ENCODE measurements at places on chromosomes 11 and 22. TPM values are rescaled to one million over a fixed set of nuclear protein-coding genes. Genes with fewer than 3 reads are reported as not detected.

GRCh38 chr22:47021371-47022074 lies 259.1 kb downstream of the TBC1D22A start:
- DNase-seq, result peak; percentile 55
- H3K4me1 ChIP-seq, result no peaks in the 10 kb centered on the region
- no peak overlapping the region for H3K4me3 ChIP-seq
- peak overlapping the region; percentile 7 for H3K27ac ChIP-seq
- H3K36me3 ChIP-seq, result no peaks in the 10 kb centered on the region

DNA sequence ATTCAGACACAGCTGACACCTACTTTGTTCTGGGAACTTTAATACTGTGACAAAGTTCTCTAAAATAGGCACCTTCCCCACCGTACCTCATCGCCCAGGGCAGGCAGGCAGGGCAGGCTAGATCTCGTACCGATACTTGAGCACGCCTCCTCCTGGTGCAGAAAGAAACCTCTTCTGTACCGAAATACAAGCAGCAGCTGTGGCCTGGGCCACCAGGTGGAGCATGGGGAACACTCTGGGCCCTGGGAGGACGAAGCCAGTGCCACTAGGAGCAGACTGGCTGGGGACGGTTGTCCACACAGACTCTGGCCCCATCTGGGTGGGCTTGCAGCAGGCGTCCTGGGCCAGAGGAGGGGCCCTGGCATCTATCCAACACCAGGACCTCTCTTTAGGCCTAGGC lies 12.8 kb downstream of the PMM1 start:
- no peaks in the 10 kb centered on the region for H3K27me3 ChIP-seq
- no peak for DNase-seq
- H3K36me3 ChIP-seq, result peaks cover 10% of the 10 kb centered on the region
- H3K4me3 ChIP-seq, result no peak overlapping the region

- no peaks in the 10 kb centered on the region for H3K4me1 ChIP-seq
- no peaks in the 10 kb centered on the region for H3K36me3 ChIP-seq
- H3K4me3 ChIP-seq, result no peak overlapping the region
- no peak overlapping the region for H3K27ac ChIP-seq
- no peaks in the 10 kb centered on the region for H3K27me3 ChIP-seq
These were observed 19.1 kb upstream of the RCN1 start for GRCh38 chr11:32071811-32072210.

DNA sequence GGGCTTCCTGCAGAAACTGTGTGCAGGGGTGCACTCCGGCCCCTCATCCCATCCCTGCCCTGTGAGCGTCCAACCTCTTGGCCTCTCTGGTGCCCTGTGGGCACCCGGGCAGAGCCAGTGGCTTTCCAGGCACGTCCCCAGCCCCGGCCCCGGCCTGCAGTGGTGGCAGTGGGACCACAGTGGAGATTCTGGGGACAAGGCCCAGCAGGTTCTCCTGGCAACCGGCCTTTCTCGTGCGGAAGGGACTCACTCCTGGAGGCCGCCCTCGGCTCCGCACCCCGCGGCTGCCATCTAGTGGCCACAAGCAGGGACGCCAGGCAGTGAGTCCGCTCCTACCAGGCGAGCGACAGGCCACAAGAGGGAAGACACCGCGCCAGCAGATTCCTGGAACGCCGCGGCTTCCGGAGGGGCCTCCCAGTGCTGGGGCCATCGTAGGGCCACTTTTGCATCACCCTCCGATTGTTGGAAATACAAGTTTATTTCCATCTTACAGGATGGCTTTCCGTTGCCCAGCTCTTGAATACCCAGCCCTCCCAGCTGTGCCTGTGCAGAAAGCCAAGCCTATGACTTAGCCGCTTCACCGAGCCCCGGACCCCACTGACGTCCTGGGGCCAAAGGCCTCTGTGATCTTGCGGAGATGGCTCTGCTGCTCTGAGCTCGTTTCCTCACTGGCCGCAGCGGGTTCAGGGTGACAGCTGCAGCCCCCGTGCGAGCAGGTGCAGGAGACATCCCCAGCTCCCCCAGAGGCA lies 357.3 kb downstream of the CTTN start:
- H3K36me3 ChIP-seq, result no peaks in the 10 kb centered on the region
- DNase-seq, result peak; percentile 82
- H3K27ac ChIP-seq, result no peak overlapping the region
- H3K27me3 ChIP-seq, result no peaks in the 10 kb centered on the region
- H3K4me1 ChIP-seq, result peaks cover 9% of the 10 kb centered on the region
- H3K4me3 ChIP-seq, result no peak overlapping the region

DNA sequence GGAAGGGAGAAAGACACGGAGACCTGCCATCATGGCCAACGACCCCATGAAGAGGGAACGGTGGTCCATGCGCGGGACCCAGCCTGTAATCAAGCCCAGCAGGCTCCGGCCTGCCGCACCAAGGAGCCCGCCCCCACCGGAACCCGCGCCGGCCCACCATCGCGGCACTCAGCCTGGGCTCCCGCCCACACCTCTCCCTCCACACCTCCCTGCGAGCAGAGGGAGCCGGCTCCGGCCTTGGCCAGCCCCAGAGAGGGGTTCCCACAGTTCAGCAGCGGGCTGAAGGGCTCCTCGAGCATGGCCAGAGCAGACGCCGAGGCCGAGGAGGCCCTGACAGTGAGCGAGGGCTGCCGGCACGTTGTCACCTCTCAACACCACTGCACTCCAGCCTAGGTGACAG lies 1302.8 kb upstream of the CNTN5 start:
- H3K27ac ChIP-seq, result no peak overlapping the region
- no peaks in the 10 kb centered on the region for H3K4me1 ChIP-seq
- H3K27me3 ChIP-seq, result no peaks in the 10 kb centered on the region
- no peaks in the 10 kb centered on the region for H3K36me3 ChIP-seq
- H3K4me3 ChIP-seq, result no peak overlapping the region

Gene SPDYC
- total RNA-seq, result not detected

Gene MS4A3
- total RNA-seq, result not detected

GRCh38 chr11:30535818-30536217 lies 50.3 kb downstream of the MPPED2 start:
- H3K4me1 ChIP-seq, result peaks cover 10% of the 10 kb centered on the region
- H3K27ac ChIP-seq, result no peak overlapping the region
- no peak overlapping the region for H3K4me3 ChIP-seq
- H3K27me3 ChIP-seq, result no peaks in the 10 kb centered on the region

Gene OR5AP2
- not detected for total RNA-seq
